M059J (cell line): ENCODE measurements at places on chromosomes 13 and 19. TPM values are rescaled to one million over a fixed set of nuclear protein-coding genes. Genes with fewer than 3 reads are reported as not detected.

GRCh38 chr19:29777781-29778309 lies 33.9 kb upstream of the CCNE1 start:
- no peak for DNase-seq

GRCh38 chr19:19551853-19552192 lies 13.8 kb downstream of the CILP2 start:
- DNase-seq, result peak; percentile 45

GRCh38 chr19:4591320-4591719 lies 31.8 kb upstream of the SEMA6B start:
- DNase-seq, result no peak

DNA sequence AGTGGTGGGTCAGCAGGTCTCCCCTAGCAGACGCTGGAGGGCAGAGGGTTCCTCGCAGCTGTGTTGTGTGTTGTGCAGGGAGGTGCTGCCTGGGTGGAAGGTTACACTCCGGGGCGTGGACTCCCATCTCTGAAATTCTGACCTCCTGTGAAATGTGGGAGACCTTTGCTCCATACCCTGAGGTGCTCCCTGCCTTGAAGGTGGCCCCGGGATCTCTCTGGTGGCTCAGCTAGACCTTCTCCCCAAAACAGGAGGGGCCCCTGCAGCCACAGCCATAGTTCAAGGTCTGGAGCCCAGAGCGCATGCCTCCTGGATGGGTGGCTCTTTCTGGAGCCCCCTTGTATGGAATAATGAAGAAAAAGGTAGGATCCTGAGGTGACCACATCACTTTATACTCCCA lies 70.2 kb downstream of the SOX1 start:
- DNase-seq, result no peak

DNA sequence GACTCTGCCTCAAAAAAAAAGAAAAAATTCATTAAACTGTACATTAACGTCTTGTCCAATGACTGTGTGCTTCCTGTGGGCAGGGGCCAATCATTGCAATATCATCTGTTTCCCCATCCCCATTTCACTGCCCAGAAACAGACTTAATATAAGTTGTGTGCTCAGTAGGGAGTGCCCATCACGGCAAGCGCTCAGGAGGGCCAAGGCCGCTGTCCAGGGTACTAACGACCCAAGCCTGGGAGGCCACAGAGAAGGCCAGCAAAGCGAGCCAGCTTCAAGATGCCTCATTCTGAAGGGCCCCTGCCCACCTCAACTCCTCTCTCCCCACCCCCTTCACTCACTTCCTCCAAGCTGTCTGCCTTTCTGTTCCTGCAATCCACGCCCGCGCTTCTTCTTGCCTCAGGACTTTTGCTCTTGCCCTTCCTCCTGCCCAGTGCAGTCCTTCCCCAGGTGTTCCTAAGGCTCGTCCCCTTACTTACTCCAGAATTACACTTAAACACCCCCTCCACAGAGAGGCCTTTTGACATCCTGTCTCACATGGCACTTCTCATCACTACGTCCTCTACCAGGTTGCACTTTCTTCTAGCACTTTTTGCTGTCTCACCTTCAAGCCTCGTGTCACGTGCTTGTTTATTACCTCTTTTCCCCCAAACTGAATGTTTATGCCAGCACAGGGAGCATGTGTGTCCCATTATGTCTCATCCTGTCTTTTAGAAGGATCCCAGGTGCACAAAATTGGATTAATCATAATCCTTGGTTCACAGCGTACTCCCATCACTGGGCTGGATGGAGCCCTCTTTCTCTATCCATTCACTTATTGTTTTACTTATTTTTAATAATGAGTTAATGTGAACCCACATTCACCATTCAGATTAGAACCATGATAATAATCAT lies 11.3 kb upstream of the POU2F2 start:
- peak; percentile 31 for DNase-seq

DNA sequence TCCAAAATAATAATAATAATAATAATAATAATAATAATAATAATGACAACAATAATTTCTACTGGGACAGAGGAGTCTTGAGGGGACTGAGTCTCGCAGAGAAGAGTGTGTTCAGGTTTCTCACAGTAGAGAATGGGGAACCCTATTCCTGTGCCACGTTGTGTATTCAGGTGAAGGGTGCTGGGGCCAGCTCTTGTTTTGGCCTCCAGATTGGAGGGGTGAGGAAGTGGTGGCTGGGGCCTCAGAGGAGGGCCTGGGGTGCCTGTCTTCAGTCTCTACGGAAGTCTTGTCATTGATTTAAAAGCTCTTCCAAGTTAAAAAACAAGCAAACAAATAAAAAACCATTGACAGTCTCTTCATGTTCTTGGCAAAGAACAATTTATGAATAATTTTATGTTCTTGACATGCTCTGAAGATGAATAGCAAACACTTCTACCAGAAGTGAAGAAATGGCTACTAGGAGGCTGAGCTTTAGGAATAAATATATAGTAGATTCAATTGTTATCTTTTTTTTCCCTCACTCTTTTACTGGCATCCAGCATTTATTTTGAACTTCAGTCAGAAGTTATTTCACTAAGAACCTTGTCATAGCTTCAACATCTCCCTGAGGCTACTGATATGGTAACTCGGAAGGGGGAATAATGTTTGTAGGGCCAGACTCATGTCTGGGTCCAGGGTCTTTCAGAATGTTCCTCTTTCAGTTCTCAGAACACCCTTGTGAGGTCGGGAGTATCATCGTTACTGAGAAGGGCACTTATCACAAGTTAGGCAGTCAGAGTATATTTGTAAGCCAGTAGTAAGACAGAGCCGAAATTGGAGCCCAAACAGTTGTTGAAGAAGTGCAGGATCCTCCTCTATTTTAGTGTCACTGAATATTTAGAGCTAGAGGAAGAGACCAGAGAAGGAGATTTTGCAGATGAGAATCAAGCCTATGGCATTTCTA lies 13.1 kb downstream of the LRCH1 start:
- no peak for DNase-seq

- peak; percentile 29 for DNase-seq
These were observed 12.1 kb upstream of the FKRP start for GRCh38 chr19:46733690-46734292.

DNA sequence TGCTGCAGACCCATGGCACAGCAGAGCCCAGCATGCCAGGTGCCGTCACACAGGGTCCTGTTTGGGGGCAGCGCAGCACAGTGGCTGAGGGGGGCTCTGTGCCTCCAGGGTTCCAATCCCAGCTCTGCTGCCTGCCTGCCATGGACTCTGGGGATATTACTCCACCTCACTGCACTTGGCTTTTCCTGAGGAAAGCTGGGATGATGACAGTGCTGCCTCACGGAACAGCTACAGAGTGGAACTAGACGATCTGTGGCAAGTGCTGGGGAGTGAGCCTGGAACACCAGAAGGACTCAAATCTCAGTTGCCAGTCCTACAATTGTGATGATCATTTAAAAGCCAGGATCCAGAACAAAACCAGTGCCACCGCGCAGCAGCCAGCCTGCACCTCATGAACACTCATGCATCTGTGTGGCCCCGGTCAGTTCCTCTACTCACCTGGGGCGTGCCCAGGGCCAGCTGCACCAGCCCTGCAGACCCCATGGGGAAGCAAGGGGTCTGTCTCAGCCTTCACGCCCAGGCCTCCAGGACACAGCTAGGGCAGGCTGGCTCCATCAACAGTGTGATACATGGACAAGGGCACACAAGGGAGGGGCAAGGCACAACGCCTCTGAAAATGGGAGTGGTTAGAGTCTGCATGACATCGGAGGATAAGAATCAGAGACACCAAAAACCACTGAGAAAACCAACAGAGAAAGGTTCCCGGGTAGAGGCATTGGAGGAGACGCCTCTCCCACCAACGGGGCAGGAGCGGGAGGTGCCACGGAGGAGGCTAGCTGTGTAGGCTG lies 55.2 kb downstream of the ATP7B start:
- DNase-seq, result no peak

DNA sequence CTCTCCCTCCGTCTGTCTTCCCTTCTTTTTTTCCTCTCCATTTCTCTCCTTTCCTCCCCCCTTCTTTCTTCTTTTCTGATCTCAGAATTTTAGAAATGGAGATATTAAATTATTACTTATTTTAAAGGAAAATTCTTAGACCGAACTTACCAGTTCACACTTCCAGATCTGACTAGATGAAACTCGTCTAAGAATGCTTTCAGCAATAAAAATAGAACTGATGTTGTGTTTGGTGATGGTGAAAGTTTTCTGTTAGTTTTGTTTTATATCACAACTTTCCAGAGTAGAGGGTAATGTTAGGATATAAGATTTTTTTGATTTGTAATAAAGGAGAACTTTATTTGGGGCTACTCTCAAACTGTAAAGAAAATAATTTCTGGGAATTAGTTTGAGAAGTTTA lies 29.9 kb downstream of the UCHL3 start:
- DNase-seq, result no peak

- DNase-seq, result no peak
These were observed 17.0 kb upstream of the DOCK9 start for GRCh38 chr13:98994896-98995295.

The OR7C1 gene
- total RNA-seq, result 0.02 TPM in 1 of 2 replicates, not detected in the other

The GJB6 gene
- not detected in 2 replicates for total RNA-seq

The SLC25A41 gene
- total RNA-seq, result not detected in 2 replicates

The MYO16 gene
- total RNA-seq, result not detected in 2 replicates
